Bronchial epithelial cell (primary cell): ENCODE measurements at places on chromosomes 13 and 19. TPM values are rescaled to one million over a fixed set of nuclear protein-coding genes. Genes with fewer than 3 reads are reported as not detected.
A peak's percentile ranks its signal among the peaks of the same experiment; 100 is the strongest.

The KLK15 gene
- total RNA-seq = not detected in 2 replicates

- no peak for DNase-seq
These were observed 27.7 kb downstream of the MAP2K2 start for GRCh38 chr19:4096049-4096892.

DNA sequence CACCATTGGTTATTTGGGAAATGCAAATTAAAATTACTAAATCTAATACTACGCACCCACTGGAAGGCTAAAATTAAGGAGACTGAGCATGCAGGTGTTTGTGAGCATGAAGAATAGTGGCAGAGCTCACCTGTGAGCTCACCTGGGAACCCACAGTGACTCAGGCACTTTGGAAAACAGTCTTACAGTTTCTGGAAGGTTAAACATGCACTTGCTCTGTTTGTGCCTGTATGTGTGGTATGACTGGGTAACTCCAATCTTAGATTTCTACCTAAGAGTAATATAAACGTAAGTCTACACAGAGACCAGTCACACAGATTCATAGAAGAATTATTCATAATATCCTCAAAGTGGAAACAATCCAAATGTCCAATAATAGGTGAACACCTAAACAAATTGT, 318.8 kb downstream of the ATP8A2 start:
- DNase-seq = peak; percentile 7

- DNase-seq = no peak
These were observed 7.5 kb downstream of the DYRK1B start for GRCh38 chr19:39826311-39826945.

GRCh38 chr13:36345438-36346221, 564 bp downstream of the SPART start:
- peak; percentile 75 for DNase-seq

The HRC gene
- total RNA-seq = not detected in 2 replicates

DNA sequence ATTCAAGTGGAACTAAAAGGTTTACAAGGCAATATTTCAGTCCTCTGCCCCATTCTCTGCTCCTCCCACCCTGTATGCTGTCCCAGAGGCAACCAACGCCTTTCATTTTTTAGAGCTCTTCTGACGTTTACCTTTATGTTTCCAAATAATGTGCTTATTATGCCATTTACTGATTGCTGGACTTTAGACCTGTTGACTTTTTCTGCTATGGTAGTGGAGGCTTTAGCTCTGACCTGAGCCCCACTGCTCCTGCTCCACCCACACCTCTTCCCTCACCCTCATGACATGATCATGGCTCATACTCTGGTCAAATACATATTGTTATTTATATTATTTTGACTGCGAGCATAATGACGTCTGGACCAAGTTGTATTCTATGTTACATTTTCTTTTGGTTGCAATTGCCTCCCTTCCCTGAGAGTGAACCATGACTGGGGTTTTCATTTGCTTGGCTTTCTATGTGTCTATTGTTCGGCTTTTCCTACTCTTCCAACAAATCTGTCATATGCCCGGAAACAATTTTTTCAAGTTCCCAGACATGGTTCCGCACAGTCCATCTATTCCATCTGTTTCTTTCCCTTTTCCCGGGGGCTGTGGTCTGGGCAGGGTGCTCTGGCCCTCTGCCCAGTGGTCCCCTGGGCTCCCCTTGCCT, 31.4 kb upstream of the GJB6 start:
- no peak for DNase-seq

The TFDP1 gene
- 32.6 and 35.8 TPM in 2 replicates for total RNA-seq

GRCh38 chr19:10679743-10680142, 21.5 kb upstream of the QTRT1 start:
- no peak for DNase-seq

The ZNF486 gene
- 2.6 and 3.1 TPM in 2 replicates for total RNA-seq

- DNase-seq = no peak
These were observed 17.1 kb downstream of the LSM14A start for GRCh38 chr19:34189199-34189916.

The DAND5 gene
- total RNA-seq = not detected in 2 replicates

DNA sequence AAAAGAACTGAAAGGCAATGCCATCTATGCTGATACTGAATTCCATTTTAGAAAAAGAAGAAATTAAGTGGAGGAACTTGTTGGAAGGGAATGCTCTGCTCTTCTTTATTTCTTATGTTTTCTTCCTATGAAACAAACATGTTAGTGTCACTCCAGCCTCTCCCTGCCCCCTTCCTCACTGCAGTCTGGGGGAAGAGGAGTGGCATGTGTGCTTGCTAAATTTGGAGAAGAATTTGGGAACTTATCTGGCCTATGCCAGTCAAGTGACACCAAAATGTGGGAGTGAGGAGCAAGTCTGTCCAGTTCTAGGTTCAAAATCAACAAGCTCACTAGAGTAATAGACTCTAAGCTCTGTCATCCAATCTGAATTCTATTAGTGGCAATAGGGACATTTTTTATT, 214.6 kb downstream of the RBM26 start:
- DNase-seq = no peak

DNA sequence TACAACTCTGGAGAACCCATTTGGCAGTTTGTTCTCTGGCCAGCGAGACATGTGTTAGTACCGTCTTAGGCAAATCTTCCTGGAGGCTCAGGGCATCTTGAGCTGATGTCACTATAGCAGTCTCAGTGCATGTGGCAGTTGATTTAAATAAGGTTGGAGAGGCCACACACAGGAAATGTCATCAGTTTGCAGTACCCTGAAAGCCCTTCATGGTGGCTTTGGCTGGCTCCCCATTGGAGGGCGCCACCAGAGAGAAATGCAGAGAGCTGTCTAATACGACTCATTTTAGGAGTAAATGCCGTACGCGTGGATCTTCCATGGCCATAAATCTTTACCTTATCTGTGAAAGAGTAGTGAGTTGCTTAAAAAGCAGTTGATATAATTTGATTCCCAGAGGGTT, 163.1 kb downstream of the STK24 start:
- no peak for DNase-seq

GRCh38 chr19:3981373-3981735, 3.9 kb downstream of the EEF2 start:
- DNase-seq = no peak

GRCh38 chr19:39385629-39386411, 5.1 kb downstream of the PAF1 start:
- DNase-seq = no peak

The SAFB gene
- 44.0 and 80.6 TPM in 2 replicates for total RNA-seq

GRCh38 chr13:69283837-69284236, 823.8 kb upstream of the ATXN8OS start:
- DNase-seq = no peak
